HFFc6 (cell line): ENCODE measurements at places on chromosomes 5 and 9.

DNA sequence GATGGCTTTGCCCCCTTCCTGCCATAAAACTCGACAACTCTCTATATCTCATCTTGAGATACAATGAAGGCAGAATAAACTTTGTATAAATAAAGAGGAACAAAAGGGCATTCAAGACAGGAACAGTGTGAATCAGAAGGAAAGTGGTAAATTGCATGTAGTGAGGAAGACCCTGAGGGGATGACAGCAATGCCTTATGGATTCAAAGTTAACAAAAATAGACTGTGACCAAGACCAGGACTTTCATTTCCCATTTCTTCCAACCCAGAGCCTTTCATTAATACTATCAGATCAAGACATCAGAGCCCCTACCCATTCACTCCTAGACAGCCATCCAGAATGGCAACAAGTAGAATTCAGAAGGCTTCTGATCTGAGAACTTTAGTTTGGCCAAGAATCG is 46.4 kb upstream of the ZNF462 start:
- no peak for DNase-seq

GRCh38 chr5:16585041-16585667 is 31.6 kb downstream of the RETREG1 start:
- no peak for DNase-seq

- DNase-seq = no peak
Observed at GRCh38 chr9:137180491-137180890, 7.9 kb downstream of the ANAPC2 start.

GRCh38 chr9:126401107-126401506 is 74.5 kb downstream of the MVB12B start:
- DNase-seq = no peak

DNA sequence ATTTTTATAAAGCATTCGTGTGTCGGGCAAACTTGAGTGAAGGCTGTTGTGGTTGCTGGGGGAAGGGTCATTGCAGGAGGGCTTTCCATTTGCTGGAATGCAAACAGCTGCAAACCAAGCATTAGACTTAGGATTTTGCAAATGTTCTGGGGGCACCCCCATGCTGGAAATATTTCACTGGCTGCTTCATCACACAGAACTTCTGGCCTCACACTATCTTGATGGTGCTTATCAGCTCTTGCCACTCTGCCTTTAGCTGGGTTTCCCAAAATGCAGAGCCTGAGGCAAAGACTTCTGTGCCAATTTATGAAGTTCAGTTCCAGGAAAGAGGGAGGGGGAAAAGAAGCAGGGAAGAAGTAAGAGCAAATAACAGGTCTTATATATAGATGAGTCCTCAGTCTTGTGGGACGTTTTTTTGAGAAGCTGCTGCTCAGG is 8.6 kb upstream of the COL15A1 start:
- DNase-seq = no peak
